ENCODE measurements at places on chromosomes 16 and 17.

DNA sequence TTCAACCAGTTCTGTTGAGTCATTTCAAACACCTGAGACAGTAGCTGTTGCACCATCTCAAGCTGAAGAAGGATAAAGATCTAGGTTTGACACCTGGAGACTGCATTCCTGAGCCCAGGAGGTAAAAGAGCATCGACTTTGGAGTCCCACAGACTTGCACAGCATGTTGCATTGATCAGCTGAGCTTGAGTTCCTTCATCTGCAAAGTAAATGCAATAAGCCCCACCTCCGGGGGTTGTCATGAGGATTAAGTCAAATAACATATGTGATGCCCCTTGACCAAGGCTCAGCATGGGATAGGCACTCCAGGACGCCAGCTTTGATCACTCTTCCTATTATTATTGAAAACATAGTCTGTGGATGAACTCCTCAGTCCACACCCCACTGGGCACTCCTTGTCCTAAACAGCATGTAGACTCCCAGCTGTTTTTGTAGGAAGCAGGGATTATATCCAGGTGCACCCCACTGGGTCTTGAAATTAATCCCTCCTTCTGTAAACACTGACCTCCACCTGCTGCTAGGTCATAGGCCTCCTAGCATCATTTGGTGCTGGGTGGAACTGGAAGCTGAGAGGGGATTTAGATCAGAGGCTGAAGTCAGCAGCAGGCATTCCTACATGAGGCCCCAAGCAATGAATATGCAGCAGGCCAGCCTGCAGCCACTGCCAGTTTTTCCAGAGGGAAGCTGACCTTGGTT, 259.0 kb downstream of the HS3ST4 start:
- no peak for DNase-seq

GRCh38 chr17:75270966-75271232, at the start of gene MIF4GD:
MIF4GD (minus strand) TSS chr17:75271231; CDS start chr17:75270195, 1,036 bp downstream.
- no peak for DNase-seq

DNA sequence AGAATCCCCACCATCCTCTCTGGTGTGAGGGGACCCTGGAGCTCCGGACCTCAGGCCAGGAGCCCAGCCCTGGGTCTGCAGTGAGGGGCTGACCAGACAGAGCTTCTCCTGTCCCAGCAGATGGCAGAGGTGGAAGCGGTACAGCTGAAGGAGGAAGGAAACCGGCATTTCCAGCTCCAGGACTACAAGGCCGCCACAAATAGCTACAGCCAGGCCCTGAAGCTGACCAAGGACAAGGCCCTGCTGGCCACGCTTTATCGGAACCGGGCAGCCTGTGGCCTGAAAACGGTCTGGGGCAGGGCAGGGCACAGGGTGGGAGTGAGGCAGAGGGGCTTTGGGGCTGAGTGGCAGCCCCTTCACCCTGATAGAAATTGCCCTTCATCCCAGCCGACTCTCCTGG, 527 bp downstream of the UNC45B start:
- no peak for DNase-seq

GRCh38 chr16:14087590-14088154, 16.6 kb downstream of the MRTFB start:
- DNase-seq, result no peak

- no peak for DNase-seq
Observed at GRCh38 chr16:49410226-49410625, 36.6 kb downstream of the C16orf78 start.

Measured in C1 segment of cervical spinal cord (tissue), 14 donors.